ENCODE measurements at places on chromosomes 6 and 20.

DNA sequence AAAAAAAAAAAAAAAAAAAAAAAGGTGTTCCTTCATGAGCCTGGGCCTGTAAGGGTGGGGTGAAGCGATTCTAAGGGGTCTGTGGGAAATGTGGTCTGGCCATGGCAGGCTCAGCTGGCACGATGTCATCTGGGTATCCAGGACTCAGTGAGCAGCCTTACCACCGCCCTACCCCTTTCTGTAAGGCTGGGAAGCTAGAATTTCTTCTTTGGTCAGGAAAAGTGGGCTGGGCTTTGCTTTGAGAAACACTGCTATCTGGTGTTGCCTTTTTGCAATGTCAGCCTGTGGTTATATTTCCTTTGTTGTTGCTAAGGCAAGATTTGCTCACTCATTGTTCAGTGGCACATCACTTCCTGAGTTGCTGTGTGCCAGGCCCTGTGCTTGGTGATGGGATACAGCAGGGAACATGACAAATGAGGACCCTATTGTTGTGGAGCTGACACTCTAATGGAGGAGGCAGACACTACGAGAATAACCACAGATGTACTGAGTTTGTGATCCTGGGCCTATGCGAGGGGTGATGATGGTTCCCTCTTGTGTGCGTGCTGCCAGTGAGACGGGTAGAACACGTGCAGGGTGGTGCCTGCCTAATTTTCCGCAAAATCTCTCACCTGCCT is 45.9 kb upstream of the ZNFX1 start:
- DNase-seq = no peak

GRCh38 chr20:50027611-50028105 is 44.9 kb downstream of the SNAI1 start:
- DNase-seq = peak; percentile 75

DNA sequence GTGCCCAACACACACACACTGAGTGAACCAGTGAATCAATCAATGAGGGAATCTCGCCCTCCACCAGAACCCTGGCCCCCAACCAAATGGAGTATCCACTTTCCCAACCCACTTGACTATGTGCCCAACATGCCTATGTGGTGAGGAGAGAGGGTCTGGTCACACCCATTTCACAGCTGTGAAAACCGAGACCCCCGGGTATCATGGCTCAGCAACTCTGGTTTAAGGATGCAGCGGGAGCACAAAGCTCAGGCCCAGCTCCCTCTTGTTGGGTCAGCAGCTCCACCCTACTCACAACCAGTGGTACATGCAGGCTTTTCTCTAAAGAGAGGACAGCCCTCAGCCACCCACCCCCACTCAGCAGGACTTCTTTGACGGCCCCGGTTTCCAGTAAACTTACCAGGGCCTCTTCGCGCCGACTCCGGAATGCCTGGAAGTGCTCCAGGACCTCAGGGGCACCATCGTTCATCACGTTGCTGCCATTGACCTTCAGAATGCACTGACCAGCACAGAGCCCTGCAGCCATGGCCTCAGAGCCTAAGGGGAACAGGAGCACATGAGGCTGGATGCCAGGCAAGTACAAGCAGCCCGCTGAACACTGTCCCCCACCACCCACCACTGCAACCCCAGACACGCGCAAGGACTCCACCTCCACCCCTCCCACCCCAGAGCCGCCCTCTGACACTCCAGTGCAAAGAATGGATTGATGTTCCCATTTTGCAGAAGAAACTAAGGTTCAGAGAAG is 174.7 kb downstream of the PREX1 start:
- DNase-seq = no peak

DNA sequence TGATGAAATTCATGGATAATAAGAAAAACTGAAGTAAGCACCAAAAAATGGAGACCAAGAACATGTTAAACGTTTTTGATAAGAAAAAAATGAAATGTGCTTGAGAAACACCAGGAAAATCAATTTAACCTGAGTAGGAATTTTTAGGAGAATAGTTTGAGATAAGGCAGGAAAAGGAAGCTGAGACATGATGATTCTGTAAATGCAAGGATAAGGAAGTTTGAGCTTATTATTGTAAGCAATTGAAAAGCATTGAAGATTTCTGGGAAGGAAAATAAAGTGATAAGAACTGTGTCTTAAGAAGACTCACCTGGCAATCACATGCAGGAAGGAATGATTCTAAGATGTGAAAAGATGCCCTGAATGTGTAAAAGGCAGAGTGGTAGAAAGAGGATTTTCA is 66.6 kb downstream of the ALDH8A1 start:
- DNase-seq = no peak

- DNase-seq = no peak
Measured at GRCh38 chr6:72940265-72940664, 285.0 kb downstream of the KHDC1L start.
